Fibroblast of the aortic adventitia (primary cell): ENCODE measurements at places on chromosomes 12 and 14.

- DNase-seq = no peak
Observed at GRCh38 chr12:39032448-39032847, 127.1 kb upstream of the CPNE8 start.

- peak; percentile 96 for DNase-seq
Observed at GRCh38 chr14:68140076-68140741, 320.6 kb downstream of the RAD51B start.

GRCh38 chr14:22748631-22749068 is 17.8 kb upstream of the OXA1L start:
- no peak for DNase-seq

DNA sequence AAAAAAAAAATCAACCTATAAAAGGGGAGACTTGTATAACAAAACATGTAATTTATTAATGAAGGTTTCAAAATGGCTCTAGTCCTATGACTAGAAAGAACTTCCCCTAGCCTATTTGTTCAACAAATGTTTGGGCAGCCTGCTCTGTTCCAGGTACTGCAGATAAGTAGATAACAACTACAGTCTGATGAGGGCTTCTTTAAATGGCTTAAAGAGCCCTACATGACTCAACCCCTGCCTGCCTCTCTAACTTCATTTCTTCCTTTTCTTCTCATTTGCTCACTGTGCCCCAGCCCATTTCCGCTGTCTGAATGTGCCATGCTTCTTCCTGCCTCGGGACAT is 21.5 kb downstream of the ALDH6A1 start:
- no peak for DNase-seq

- DNase-seq = no peak
Observed at GRCh38 chr12:115811929-115812328, 465.6 kb downstream of the MED13L start.

DNA sequence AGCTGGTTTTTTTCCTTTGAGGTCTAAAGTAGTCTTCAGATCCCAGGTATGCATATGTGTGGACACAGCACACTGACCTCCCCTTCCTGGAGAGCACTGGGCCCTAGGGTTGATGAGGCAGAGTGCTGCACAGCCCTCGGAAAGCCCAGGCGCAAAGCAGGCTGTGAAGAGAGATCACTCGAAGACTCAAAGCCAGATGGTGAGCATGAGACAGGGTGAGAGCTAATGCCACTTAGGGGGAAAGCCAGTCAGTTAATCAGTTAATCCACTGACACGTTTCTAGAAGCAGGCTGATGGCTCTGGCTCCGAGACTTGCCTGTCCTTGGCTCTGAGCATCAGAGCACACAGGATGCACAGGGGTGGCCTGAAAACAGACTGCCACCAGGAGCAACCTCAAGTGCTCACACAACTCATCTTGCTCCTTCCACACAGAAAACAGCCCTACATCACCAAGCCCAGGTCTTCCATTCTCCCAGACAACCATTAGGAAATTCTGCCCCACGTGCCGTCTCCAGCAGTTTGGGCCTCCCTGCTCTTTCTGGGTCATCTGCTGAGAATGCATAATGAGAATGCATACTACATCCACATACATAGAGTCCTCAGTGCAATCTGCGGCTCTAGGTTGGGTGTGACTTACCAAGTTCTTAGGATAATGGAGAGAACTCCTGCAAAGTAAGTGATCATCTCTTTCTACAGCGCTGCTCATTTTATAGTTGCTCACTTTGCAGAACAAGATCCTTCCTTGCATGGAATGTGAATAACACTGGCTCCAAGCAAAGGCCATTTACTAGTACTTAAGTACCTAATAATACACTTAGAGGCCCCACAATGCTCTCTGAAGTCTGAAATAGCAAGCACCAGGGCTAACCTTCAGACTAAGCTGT is 12.0 kb downstream of the AQP6 start:
- no peak for DNase-seq

- DNase-seq = no peak
Observed at GRCh38 chr14:32186248-32186647, 15.6 kb upstream of the RNU6-7 start.

- no peak for DNase-seq
Observed at GRCh38 chr12:112762753-112763152, 28.8 kb upstream of the RPH3A start.

- no peak for DNase-seq
Observed at GRCh38 chr12:131035245-131035681, 81.6 kb downstream of the ADGRD1 start.

GRCh38 chr14:96294246-96294645 is 38.2 kb downstream of the BDKRB1 start:
- no peak for DNase-seq

DNA sequence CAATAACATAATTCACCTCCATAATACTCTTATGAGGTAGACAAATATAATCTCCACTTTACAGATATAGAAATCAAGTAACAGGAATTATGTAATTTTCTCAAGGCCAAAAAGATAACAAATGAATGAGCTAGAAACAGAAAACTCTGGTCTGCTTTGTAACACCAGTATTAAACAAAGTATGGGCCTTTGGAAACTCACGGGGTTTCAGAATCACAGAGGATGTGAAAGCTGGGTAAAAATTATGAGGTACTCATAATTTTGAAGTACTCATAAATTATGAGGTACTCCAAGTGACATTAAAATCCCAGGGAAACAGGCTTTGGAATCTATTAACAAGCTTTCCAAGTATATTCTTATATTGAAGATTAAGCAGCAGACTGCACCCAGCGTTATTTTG is 140.2 kb downstream of the MED13L start:
- no peak for DNase-seq

DNA sequence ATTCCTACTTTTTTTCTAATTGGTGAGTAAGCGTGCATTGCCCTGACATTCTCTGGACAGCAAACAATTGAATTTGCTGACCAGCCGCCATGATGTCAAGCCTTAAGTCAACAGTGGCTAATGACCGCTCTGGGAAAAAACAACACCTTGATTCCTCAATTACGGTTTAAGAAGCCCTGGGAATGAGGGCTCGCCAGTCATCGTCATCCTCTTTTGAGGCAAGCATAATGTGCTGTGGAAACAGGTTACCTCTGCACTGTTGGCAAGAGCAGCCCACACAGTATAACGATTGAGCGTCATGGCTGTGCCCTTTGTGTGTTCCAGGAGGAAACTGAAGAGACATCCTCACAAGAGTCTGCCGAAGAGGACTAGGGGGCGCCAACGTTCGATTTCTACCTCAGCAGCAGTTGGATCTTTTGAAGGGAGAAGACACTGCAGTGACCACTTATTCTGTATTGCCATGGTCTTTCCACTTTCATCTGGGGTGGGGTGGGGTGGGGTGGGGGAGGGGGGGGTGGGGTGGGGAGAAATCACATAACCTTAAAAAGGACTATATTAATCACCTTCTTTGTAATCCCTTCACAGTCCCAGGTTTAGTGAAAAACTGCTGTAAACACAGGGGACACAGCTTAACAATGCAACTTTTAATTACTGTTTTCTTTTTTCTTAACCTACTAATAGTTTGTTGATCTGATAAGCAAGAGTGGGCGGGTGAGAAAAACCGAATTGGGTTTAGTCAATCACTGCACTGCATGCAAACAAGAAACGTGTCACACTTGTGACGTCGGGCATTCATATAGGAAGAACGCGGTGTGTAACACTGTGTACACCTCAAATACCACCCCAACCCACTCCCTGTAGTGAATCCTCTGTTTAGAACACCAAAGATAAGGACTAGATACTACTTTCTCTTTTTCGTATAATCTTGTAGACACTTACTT is 138.9 kb downstream of the HMGA2 start:
- DNase-seq = no peak

DNA sequence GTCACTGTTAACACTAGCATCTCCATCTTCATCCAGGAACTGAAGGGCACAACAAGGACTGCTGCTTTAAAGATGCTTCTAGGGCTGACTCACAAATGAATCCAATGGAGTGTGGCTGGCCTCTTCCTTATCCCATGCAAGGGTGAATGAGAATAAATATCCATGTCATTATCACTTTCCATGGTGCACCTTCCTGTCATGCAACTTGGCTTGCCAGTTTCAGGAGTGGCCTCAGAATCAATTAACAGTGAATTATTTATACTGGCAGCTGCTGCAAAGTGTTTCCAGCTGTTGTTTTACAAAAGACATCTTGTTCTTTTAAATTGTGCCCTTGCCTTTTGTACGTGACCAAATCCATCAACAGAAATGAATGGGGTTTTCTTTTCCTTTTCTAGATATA is 499.3 kb upstream of the TMEM132C start:
- no peak for DNase-seq

GRCh38 chr12:121781998-121782979 is 11.2 kb downstream of the RHOF start:
- no peak for DNase-seq

DNA sequence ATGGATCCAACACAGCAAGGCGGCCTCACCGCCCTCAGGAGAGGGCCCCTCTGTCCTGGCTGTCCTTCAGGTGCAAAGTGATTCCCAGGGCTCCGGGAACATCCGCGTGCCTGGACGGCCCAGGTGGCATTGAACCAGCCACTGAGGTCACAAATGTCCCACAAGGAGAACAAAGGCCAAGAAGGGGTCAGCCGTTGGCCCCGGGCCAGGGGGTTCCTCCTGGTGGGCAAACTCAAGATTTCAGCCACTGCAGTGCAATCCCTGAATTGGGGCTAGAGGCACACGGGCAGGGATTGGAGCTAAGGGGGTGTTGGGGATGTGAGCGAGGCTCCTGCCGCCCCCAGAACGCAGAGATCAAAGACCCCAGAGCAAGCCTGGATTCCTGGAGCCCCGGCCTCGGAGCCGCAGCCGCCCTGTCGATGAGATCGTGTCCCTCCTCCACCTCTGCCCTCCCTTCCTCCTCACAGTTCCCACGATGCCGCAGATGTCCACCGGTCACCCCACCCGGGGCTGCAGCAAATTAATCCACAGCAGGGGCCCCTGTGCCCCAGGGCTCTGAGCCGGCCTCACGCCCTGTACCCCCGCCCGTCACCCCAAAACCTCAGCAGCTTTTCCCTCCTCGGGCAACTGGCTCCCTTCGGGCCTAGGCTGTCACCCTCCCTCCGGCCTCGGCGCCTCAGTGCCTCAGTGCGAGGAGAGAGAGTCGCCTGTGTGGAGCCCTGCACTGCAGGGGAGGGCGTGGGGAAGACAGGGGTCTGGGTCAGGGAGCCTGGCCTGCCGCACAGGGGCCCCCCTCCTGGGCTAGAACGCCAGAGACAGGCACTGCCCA is 56.7 kb upstream of the GALNT9 start:
- DNase-seq = no peak

- no peak for DNase-seq
Observed at GRCh38 chr14:63468294-63468693, 74.9 kb downstream of the PPP2R5E start.

GRCh38 chr12:71128191-71128788 is 29.5 kb downstream of the TSPAN8 start:
- peak; percentile 78 for DNase-seq

DNA sequence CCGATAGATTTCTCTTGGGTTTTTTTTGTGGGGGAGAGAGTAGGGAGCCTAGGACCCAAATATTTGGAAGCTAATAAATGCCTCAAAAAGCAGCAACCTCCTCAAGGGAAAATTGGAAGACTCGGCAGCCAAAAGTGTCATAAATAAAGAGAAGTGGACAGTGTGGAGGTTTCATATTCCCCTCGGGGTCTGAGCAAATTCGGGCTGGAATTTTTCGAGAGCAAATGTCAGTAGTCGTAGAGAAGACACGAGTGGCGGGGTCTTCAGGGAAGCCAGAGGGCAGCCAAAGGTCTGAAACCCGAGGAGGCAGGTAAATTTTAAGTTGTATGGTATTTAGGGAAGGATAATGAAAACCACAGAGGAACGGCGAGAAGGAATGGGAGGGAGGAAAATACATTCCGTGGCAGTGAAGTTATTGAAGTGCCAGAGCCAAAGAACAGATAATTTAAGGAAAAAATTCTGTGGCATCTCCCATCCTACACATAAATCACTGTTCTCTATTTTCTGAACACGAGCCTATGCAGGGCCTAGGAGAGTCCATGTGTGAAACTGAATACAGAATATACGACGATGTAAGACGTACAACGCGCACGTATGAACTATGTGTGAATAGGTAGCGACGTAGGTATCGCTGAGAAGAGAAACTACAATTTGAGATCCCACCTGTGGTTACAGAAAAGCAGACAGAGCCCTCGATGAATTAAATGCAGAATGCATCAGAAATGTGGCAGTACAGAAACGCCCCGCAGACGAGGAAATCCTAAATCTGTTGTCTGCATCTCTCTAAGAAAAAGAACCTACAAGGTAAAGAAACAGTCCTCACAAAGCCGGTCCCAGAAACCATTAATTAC is 12.9 kb downstream of the BCL11B start:
- DNase-seq = no peak

DNA sequence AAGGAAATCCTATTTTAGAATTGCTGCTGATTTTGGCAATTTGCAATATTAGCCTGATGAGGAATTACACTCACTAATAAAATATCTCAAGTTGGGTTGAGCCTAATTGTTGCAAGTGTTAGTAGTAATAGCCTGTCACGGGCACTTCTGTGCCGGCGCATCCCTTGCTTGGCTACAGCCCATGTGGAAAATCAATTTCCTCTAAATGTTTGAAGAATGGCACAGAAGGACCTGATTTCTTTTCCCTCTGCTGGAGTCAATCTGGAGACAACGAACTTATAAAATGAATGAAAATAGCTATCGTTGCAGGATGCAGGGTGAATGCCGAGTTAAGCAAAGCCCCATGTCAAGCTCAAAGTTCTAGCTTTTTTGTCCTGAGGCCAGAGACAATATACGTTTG is 31.2 kb upstream of the MED13L start:
- DNase-seq = no peak

DNA sequence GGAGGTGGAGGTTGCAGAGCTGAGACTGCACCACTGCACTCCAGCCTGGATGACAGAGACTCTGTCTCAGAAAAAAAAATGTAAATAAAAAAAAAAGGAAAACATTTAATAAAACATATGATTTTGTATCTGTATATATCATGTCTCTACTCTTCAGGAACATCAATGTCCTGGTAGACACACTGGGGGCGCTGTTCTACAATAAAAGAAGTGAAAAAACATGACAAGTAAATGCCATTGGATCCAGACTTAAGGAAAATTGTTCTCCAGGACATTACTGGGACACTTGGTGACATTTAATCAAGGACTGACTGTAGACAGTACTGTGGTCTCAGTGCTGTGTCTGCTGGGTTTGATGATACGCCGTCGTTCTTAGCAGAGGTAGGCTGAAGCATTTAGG is 15.5 kb upstream of the KLC1 start:
- DNase-seq = peak; percentile 27

GRCh38 chr12:12807970-12808702 is 5.0 kb upstream of the DDX47 start:
- DNase-seq = peak; percentile 62

- DNase-seq = peak; percentile 59
Observed at GRCh38 chr14:92513204-92513965, at the start of gene RIN3. Gene RIN3 (plus strand): TSS chr14:92513781. CDS start chr14:92513933, 152 bp downstream.

- no peak for DNase-seq
Observed at GRCh38 chr12:98420461-98420860, 94.9 kb upstream of the TMPO start.

GRCh38 chr12:109594556-109595317 is 21.1 kb downstream of the MVK start:
- no peak for DNase-seq

- no peak for DNase-seq
Observed at GRCh38 chr14:65864549-65864948, 452.0 kb downstream of the FUT8 start.

GRCh38 chr12:19847294-19848059 is 408.2 kb downstream of the AEBP2 start:
- peak; percentile 93 for DNase-seq

GRCh38 chr12:47868041-47868440 is 36.8 kb downstream of the VDR start:
- DNase-seq = peak; percentile 31
